ENCODE measurements at places on chromosomes 1 and 21. TPM values are rescaled to one million over a fixed set of nuclear protein-coding genes. Genes with fewer than 3 reads are reported as not detected.

GRCh38 chr1:24257373-24257772, 61.8 kb upstream of the GRHL3 start:
- no peak overlapping the region for H3K27ac ChIP-seq
- no peak for DNase-seq
- H3K4me1 ChIP-seq, result no peaks in the 10 kb centered on the region

GRCh38 chr1:44413740-44414139, 8.7 kb downstream of the RNF220 start:
- no peak overlapping the region for H3K4me3 ChIP-seq
- peaks cover 29% of the 10 kb centered on the region for H3K4me1 ChIP-seq
- H3K27ac ChIP-seq, result no peak overlapping the region
- no peak for DNase-seq

DNA sequence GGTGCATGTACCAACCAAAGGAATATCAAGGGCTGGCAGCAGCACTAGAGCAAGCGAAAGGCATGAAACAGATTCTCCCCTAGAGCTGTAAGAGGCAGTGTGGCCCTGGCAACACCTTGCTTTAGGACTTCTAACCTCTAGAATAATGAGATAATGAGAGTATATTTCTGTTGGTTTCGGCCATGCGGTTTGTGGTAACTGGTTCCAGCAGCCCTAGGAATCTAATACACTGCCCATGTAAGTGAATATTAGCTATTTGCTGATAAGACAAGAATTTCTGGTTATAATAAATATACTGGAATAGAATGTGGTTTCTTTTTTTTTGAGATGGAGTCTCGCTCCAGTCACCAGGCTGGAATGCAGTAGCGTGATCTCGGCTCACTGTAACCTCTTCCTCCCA, 199.4 kb downstream of the GABPA start:
- H3K27ac ChIP-seq, result peak overlapping the region; percentile 48
- no peaks in the 10 kb centered on the region for H3K36me3 ChIP-seq
- DNase-seq, result no peak

GRCh38 chr1:84352298-84353106, 45.8 kb upstream of the DNASE2B start:
- no peak overlapping the region for H3K27ac ChIP-seq
- no peaks in the 10 kb centered on the region for H3K36me3 ChIP-seq

- H3K36me3 ChIP-seq, result peaks cover 39% of the 10 kb centered on the region
- H3K4me3 ChIP-seq, result no peak overlapping the region
- peaks cover 43% of the 10 kb centered on the region for H3K4me1 ChIP-seq
- H3K27ac ChIP-seq, result peak overlapping the region; percentile 96
These were observed 3.8 kb downstream of the NCSTN start for GRCh38 chr1:160346958-160347357.

GRCh38 chr1:238489006-238489405, 598.3 kb upstream of the ZP4 start:
- H3K27me3 ChIP-seq, result no peaks in the 10 kb centered on the region
- H3K4me3 ChIP-seq, result no peak overlapping the region
- H3K27ac ChIP-seq, result no peak overlapping the region
- no peak for DNase-seq
- no peaks in the 10 kb centered on the region for H3K36me3 ChIP-seq

GRCh38 chr1:119797606-119798005, 13.7 kb downstream of the REG4 start:
- no peak overlapping the region for H3K4me3 ChIP-seq
- no peak for DNase-seq
- H3K27ac ChIP-seq, result no peak overlapping the region
- no peaks in the 10 kb centered on the region for H3K36me3 ChIP-seq
- no peaks in the 10 kb centered on the region for H3K4me1 ChIP-seq

Gene TRABD2B
- 0.60 TPM for total RNA-seq

Gene CLCA1
- total RNA-seq, result not detected

DNA sequence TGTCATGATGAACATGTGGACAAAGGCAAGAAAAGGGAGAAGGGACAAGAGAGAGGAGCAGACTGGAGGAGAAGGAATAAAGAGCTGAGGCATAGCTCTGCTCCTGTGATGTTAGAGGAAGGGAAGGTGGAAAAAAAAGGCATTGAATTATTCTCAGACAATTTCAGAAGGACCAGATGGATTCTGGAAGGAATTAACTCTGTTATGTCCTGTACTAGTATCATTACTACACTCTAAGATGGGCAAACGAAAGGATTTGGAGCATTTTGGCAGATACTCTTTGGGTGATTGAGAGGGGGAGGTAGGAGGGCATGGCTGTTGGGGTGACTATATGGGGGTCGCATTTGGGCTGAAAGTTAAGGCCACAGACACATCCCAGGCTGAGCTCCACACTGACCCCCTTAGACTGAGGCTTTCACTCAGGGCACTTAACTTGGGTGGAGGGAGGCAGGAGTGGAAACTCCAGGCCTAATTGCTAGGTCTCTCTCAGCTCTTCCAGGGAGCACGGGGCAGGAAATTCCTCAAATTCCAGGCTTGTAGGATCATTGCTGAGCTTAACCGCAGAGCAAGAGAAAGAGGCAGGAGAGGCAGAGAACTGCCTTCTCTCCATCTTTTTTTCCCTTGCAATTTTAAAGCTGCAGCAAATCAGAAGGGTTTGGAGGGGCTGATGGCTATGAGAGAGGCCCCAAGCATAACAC, 25.9 kb downstream of the KIRREL1 start:
- H3K36me3 ChIP-seq, result no peaks in the 10 kb centered on the region
- H3K27me3 ChIP-seq, result no peaks in the 10 kb centered on the region
- DNase-seq, result no peak
- H3K27ac ChIP-seq, result peak overlapping the region; percentile 68
- no peak overlapping the region for H3K4me3 ChIP-seq

Gene GJA4
- total RNA-seq, result 7.6 TPM

Gene TMEM51
- total RNA-seq, result 13.8 TPM

DNA sequence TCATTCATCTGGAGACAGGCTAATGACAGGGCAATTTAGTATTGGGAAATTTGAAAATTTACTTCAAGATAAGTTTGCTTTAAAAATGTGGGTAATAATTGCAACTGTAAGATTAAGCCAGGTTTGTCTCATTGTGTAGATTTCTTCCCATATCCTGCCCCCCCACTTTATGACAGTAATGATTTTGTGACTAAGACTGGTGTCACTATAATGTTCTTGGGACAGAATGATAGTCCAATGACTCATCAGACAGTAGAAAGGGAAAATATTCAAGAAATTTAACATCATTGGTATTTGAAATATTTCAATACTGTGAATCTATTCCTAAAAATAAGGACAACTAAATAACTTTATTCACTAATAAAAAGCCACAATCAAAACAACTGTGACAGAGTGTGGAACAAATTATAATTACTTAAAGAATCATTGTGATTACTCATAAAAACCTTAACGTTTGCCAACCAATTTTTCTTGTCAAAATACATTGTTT, 36.7 kb downstream of the FH start:
- no peaks in the 10 kb centered on the region for H3K36me3 ChIP-seq
- no peak overlapping the region for H3K4me3 ChIP-seq
- no peaks in the 10 kb centered on the region for H3K27me3 ChIP-seq
- H3K27ac ChIP-seq, result no peak overlapping the region

Gene TNN
- 1.3 TPM for total RNA-seq

DNA sequence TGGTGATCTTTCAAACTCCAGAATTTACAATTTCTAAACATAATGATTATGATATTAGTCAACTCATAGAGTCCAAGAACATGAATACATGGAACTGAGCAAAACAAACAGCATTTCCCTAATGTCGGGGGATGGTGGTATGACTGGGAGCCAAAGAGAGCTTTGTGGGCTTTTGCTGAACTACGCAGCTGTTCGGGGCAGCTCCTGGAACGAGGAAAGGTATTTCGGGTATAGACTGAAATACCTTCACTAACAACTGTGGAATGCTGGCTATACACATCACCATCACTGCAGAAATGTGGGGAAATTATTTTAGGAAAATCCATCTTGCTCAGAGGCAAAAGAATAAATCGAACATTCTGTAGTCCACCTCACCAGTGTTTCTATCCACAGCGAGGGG, 30.2 kb upstream of the VPS26C start:
- no peaks in the 10 kb centered on the region for H3K27me3 ChIP-seq
- no peaks in the 10 kb centered on the region for H3K36me3 ChIP-seq
- no peak overlapping the region for H3K4me3 ChIP-seq
- peaks cover 3% of the 10 kb centered on the region for H3K4me1 ChIP-seq

DNA sequence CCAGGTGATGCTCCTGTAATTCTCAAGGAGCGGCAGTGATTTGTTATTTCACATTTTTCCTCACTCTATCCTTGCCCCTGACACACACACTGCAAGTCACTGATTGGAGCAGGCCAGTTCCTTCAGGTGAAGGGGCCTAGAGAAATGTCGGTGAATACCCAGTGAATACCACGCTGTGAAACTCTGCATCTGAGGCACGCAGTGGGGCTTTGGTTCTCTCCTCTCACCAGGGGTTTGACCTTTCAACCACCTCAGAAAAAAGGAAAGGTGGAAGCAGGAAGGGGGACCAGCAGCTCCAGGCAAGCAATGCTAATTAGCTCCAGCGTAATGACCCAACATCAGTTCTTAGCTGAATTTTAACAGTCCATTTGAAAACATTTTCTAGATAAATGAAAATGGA, 532 bp upstream of the FAM177B start:
- no peaks in the 10 kb centered on the region for H3K27me3 ChIP-seq
- peaks cover 65% of the 10 kb centered on the region for H3K36me3 ChIP-seq
- no peak overlapping the region for H3K27ac ChIP-seq
- H3K4me3 ChIP-seq, result no peak overlapping the region
- H3K4me1 ChIP-seq, result no peaks in the 10 kb centered on the region

Gene CHIA
- not detected for total RNA-seq

Gene OLIG2
- total RNA-seq, result not detected

Gene PLD5
- 0.75 TPM for total RNA-seq

GRCh38 chr1:69081668-69082067, 486.1 kb upstream of the LRRC7 start:
- no peaks in the 10 kb centered on the region for H3K36me3 ChIP-seq
- no peaks in the 10 kb centered on the region for H3K27me3 ChIP-seq
- H3K4me1 ChIP-seq, result no peaks in the 10 kb centered on the region
- no peak overlapping the region for H3K27ac ChIP-seq
- H3K4me3 ChIP-seq, result no peak overlapping the region

GRCh38 chr1:14786109-14786675, 187.7 kb downstream of the KAZN start:
- no peaks in the 10 kb centered on the region for H3K27me3 ChIP-seq
- no peaks in the 10 kb centered on the region for H3K36me3 ChIP-seq
- DNase-seq, result peak; percentile 29
- peaks cover 17% of the 10 kb centered on the region for H3K4me1 ChIP-seq
- peak overlapping the region; percentile 45 for H3K27ac ChIP-seq
- H3K4me3 ChIP-seq, result no peak overlapping the region

Gene OR2L3
- total RNA-seq, result 1.0 TPM

GRCh38 chr1:204441558-204441957, 29.9 kb upstream of the PPP1R15B start:
- DNase-seq, result no peak
- no peak overlapping the region for H3K4me3 ChIP-seq
- no peaks in the 10 kb centered on the region for H3K27me3 ChIP-seq
- H3K4me1 ChIP-seq, result peaks cover 48% of the 10 kb centered on the region

- no peak overlapping the region for H3K27ac ChIP-seq
- no peaks in the 10 kb centered on the region for H3K4me1 ChIP-seq
- no peak for DNase-seq
- no peaks in the 10 kb centered on the region for H3K36me3 ChIP-seq
These were observed 43.6 kb downstream of the TNFRSF9 start for GRCh38 chr1:7896994-7897393.

- no peak overlapping the region for H3K4me3 ChIP-seq
- no peak for DNase-seq
- H3K4me1 ChIP-seq, result no peaks in the 10 kb centered on the region
- H3K27me3 ChIP-seq, result no peaks in the 10 kb centered on the region
- no peaks in the 10 kb centered on the region for H3K36me3 ChIP-seq
These were observed 29.4 kb downstream of the GJA4 start for GRCh38 chr1:34822202-34822601.

- DNase-seq, result no peak
- no peak overlapping the region for H3K27ac ChIP-seq
- no peak overlapping the region for H3K4me3 ChIP-seq
- no peaks in the 10 kb centered on the region for H3K4me1 ChIP-seq
These were observed 43.6 kb downstream of the ACKR1 start for GRCh38 chr1:159248311-159248710.

Gene GPR25
- total RNA-seq, result not detected

- H3K27me3 ChIP-seq, result no peaks in the 10 kb centered on the region
- H3K27ac ChIP-seq, result peak overlapping the region; percentile 85
- no peak for DNase-seq
- H3K36me3 ChIP-seq, result no peaks in the 10 kb centered on the region
- H3K4me1 ChIP-seq, result peaks cover 62% of the 10 kb centered on the region
These were observed 738 bp downstream of the GNPAT start for GRCh38 chr1:231241750-231242149.

DNA sequence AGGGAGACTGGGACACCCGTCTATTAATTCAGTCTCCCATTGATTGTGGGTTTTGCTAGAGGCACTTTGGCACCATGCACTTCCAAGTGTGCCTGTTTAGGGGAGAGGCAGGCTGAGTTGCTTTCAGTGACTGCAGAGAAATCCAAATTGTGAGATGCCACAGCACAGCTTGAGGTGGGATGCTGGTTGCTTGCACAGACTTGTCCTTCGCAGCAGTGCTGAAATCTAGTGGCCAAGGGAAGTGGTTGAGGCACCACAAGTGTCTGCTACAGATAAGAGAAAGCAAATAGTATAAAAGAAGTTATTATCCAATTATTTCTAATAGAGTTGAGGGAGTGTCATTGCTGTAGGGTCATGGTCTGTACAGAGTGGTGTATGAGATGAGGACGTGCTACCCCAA, 40.0 kb upstream of the APP start:
- H3K4me3 ChIP-seq, result no peak overlapping the region
- H3K36me3 ChIP-seq, result no peaks in the 10 kb centered on the region
- H3K27ac ChIP-seq, result no peak overlapping the region

DNA sequence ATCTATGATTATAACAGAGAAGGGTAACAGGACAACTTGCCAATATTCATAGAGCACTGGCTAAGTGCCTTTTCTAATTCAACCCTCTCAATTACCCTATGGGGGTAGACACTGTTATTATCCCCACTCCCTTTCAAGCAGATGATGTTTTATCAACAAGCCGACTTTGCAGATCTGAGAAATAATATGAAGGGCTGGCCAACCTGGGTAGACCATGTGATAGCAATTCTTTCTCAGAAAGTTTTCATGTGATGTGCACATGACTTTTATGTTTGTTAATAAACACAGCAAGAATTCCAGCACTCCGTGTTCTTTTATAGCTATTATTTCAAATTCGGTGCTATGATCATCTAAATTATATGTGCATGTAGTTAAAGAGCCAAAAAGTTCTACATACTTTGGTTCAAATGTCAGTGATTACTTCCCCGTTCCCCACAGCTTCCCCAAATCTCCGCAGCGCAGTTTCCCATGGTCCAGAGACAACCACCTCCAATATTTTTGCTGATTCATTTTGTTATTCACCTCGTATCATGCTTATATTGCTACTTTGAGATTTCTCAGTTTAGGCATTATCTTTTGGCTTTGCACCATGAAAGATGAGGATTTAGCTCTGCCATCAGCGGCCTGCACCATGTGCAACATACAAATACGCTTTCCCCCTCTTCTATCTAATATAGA, 96.7 kb upstream of the GADD45A start:
- H3K27me3 ChIP-seq, result no peaks in the 10 kb centered on the region
- no peak overlapping the region for H3K4me3 ChIP-seq
- no peak overlapping the region for H3K27ac ChIP-seq
- DNase-seq, result no peak
- no peaks in the 10 kb centered on the region for H3K36me3 ChIP-seq
